ENCODE measurements at places on chromosomes 3 and 15.

GRCh38 chr15:89278307-89278706, 34.5 kb downstream of the FANCI start:
- no peak for DNase-seq

DNA sequence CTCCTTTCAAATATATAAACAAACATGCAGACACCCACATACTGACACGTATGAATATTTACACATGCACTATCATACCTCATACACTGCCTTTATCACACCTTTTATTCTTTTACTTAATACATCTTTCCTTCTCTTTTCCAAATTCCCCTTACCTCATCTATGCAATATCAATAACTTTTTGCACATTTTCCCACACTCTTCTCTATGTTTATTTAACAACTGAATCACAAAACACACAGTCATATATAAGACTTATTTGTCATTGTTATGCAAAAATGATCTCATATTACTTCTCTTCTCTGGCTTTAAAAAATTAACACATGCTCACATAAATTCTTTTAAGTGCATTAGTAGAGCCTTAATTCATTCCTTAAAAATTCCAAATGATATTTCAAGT, 461.4 kb downstream of the DIPK2A start:
- DNase-seq, result no peak

DNA sequence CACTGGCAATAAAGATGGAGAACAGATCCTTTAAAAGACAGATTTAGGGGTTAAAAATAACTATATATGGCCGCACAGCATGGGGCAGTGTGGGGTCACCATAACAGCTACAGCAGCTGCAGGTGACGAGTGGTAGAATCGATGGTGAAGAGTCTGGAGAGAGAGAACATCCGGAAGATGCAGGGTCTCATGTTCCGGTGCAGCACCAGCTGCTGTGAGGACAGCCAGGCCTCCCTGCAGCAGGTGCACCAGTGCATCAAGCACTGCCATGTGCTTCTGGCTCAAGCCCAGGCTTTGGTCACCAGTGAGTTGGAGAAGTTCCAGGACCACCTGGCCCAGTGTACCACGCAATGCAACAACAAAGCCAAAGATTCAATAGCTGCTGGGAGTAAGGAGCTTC, 93.7 kb upstream of the IMPG2 start:
- DNase-seq, result no peak

DNA sequence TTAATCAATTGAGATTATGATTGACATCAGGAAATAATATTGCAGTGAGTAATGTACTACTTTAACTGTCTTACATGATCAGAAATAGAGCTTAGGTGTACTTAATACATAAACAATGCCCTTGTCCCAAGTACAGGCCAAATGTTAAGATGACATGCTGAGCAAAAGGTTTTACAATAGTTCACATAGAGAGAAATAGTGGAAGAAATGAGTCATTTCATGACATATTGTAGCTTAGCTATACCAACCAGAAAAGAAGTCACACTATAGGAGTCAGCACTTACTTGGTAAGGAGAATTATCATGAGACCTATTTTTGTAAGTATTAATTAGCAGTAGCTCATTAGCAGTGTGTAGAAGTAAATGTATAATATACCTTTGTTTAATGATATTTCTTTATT, 96.4 kb upstream of the NANOGP8 start:
- DNase-seq, result no peak

- no peak for DNase-seq
These were observed 271.7 kb downstream of the SHQ1 start for GRCh38 chr3:72576563-72576962.

- DNase-seq, result no peak
These were observed 8.5 kb downstream of the EOMES start for GRCh38 chr3:27713435-27714145.

- DNase-seq, result no peak
These were observed 148.4 kb downstream of the USP13 start for GRCh38 chr3:179801263-179801662.

- DNase-seq, result no peak
These were observed 58.5 kb upstream of the TRIM71 start for GRCh38 chr3:32759342-32759741.

- no peak for DNase-seq
These were observed 228.4 kb downstream of the TLE3 start for GRCh38 chr15:69869291-69869690.

DNA sequence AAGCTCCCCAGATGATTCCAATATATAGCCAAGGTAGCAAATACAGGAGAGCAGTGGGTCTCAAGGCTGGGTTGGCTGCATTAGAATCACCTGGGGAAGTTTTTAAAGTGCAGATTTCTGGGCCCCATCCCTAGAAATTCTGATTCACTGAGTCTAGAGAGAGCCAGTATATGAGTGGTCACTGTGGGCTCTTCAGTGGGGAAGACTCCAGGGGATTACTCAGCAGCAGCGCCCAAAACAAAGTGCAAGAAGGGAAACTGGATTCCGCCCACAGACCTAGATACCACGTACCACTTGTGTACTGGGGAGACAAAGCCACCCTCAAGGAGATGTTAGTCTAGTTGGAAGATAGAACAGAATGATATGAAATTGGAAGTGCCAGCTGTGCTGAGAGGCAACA, 40.0 kb downstream of the NME9 start:
- no peak for DNase-seq

DNA sequence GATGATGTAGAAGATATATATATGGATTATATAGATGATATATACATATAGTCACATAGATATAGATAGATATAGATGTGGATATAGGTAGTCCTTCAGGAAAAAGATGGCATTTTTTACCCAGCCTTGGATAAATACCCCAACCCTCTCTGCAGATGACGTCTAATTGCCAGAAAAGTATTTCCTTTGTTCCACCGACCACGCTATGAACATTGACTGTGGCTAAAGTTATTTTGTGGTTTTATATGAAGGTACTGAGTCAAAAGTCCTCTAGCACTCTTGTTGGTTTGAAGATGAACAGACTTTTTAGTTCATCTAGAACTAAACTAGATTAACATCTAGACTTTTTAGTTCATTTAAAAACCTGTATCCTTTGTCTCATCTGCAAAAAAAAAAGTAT, 207.7 kb downstream of the PLOD2 start:
- no peak for DNase-seq

DNA sequence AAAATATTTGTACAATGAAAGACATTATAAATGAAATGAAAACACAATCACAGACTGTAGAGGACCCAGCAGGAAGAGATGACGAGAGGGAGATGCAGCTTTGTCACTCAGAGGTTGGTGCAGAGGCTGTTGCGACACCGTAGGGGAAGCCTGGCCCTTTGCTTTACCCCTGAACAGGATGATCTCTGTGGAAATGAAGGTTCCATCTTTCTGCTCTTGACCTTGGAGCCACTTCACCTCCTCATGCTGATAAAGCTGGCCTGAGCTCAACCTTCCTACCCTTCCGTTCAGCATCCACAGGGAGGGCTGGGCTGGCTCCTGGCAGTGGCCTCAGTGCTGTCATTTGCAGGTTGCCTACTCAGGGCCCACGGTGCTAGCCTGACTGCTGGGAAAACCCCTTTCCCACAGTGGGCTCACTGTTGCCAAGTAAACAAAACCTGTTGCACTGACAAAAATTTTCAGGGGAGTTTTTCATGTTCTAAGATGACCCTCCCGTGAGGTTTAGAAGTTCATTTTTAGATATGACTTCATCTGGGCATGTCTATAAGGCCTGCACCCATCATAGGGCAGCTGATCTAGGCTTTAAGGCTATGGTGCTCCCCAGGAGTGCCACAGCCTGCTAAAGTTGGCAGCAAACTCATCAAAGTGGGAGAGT, 3.0 kb upstream of the CD80 start:
- DNase-seq, result no peak

DNA sequence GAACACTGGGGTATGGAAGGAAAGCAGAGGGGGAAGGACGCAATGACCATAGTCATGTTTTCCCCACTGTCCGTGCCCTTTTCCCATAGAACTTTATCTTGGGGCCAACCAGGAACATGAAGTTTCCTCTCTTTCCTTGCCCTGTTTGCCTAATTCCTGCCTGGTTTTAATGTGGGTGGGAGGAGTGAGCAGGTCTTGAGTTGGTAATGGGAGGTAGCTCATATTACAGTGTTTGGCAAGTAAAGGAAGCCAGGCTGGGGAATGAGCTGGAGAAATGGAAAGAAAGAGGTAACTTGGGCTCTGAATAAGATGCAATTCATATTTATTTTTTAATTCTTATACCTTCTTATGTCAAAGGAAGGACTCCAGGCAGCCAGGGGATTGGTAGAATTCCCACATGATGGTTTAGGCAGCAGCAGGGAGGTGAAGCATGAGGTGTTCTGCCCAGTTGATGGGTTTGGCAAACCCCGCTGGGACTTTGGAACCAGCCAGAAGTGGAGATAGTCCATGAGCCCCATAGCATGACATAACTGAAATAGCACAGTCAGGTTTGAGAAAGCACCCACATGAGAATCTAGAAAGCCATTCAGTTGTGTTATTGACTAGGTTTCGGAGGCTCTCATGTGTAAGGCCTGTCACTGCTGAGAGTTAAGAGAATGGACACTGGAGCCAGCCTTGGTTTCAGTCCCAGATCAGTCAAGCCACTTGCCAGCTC, 60.0 kb downstream of the CCK start:
- DNase-seq, result no peak

GRCh38 chr3:31274326-31275024, 258.2 kb upstream of the STT3B start:
- no peak for DNase-seq

- DNase-seq, result no peak
These were observed 267.9 kb downstream of the GABRG3 start for GRCh38 chr15:27238707-27239423.

GRCh38 chr15:81030301-81030750, 29.6 kb downstream of the TLNRD1 start:
- DNase-seq, result no peak

DNA sequence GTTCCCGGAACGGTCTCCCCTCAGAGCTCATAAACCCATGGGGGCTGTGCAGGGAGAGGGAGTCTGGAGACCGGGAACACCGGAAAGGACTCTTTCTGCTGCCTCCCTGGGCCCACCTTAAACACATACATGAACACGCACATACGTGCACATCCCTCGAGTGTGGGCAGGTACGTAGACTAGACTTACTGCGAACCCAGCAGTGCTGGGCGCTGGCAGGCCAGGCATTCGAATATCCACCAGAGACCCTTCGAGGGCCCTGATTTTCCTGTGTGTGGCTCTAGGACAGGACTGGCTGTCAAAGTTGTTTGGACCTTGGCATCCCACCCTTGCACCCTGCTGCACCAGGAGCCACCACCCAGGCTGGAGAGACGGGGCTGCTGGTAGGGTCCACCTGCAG, 102.7 kb downstream of the PLXNA1 start:
- no peak for DNase-seq

DNA sequence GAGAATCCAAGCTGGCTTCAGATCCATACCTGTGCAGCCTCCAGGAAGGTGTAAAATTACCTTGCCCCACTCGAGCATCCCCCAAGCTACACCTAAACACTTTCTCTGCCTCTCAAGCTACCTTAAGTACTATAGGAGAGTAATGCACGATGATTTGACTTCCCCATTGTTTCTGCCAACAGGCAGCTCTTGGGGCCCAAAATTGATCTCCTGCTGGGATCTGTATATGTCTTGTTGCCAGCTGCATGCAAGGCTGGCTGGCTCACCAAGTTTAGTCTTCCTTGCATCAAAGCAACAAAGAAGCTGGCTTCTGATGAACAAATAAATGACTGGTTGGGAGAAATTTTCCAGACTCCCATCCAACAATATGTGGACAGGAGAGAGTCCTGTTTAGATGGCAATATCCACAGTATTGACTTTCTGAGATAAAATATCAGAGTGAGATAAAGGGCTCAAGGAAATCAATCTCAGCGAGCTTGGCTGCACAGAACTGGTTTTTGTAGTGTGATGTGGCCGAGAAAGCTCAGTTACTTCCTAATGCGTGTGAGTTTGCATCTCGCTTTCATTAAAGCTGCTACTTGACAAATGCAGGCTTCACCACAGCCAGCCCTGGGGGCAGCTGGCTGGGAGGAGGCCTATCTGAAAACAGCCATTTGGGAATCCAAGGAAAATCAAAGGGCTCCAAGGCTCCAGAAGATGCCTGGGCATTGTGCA, 140.7 kb downstream of the MINAR1 start:
- no peak for DNase-seq

- DNase-seq, result no peak
These were observed 120.5 kb upstream of the ALDH1A3 start for GRCh38 chr15:100759106-100759505.

DNA sequence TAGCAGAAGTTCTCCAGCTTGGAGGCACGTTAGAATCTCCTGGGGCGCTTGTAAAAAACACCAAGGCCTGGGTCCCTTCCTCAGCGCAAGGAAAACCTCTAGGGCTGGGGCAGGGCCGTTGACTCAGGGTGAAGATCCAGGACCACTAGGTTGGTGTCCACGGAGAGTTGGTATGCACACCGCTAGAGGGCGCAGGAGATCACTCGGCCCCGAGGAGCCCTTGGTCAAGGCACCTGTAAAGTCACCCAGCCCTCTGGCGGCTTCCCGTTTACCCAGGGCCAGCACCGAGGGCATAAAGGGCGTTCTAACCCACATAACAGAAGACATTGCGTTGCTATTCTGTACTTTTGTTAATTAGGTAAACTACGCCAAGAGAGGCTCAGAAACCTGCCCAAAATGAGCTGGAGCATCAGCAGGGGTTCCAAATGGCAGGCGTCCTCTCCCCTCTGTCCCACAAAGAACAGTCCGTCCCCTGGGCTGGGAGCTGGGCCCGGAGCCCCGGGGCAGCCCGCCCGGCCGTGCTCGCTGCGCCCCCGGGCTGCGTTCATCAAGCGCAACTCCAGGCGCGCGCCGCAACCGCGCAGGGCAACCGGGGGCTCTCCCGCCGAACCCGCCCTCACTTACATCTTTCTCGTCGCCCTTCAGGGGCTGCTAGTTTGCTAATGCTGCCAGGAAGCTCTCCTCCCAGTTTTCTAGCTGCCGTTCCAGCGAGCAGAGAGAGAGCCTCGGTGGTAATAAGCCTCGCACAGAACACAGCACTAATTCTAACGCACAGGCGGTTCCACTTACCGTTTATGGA, 332.1 kb downstream of the ARRDC4 start:
- DNase-seq, result peak; percentile 16

DNA sequence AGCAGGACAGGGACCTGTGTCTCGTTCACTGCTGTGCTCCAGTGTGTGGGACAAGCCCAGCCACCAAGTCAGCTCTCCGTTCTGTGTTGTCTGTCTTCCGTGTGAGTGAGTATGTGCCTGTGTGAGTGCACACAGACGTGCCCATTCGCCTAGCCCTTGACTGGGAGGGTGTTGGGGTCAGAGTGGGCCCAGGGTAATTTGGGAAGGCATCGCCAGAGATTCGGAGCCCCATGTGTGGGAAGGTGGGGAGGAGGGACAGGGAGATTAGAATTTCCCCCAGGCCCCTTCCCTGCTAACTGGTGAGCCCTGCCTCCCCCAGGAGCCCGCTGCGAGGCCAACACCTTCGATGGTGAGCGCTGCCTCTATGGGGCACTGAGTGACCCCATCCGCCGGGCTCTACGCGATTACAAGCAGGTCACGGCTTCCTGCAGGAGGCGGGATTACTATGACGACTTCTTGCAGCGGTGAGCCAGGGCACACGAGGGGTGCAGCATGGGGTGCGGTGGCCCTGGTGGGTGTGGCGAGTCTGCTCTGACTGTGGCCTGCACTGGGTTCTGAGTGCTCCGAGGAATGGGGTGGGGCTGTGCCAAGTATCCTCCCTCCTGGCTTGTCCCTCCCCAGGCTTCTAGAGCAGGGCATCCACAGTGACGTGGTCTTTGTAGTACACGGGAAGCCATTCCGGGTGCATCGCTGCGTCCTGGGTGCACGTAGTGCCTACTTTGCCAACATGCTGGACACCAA, 3.1 kb downstream of the ABTB1 start:
- no peak for DNase-seq

Data from NCI-H1417 treated with DMSO at 0.1 percent for 48 hours (cell line).